ENCODE measurements at places on chromosomes 3 and 15.

DNA sequence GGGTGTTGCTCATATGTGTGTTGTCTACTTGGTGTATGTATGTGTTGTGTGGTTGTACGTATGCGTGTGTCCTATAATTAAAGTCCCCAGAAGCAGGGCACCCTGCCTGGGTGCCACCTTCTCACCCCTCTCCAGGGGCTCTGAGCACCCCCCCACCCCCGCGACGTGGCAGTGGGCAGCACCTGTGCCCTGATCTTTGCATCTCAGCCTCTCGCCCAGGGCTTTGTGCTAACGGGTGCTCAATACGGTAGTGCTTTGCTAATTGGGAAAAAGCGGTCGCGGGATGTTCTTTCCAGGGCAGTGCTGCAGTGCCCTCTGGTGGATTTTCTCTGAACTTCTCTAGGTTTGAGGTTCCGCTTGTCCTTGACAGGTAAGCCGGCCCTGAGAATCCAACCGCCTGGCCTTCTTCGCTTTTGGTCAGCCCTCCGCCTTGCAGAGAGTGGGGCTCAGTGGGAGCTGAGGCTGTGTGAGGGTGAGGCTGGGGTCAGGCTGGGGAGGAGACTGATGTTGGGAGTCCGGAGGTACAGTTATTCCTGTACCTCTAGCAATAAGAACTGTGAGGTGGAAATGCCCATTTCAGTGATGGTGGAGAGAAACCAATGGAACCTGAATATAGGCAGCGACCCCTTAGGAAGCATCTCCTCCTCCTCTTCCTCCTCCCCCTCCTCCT is 17.6 kb upstream of the EPHB3 start:
- peak; percentile 78 for DNase-seq

DNA sequence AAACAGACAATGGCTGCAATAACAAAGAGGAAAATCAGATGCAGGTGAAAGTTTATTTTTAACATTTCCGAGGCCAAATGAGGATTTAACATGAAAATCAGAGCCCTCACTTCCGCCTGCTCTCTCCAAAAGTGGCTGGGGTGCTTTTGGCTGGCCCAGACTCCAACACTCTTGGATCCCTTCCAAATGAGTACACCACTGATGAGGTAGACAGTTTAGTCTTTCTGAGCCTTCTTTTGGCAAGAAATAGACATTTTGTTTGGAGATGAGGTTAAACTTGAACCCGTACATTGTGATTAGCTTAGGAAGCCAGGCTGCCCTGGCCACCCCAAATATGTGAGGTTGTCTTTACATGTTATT is 51.0 kb upstream of the TRA2B start:
- no peak for DNase-seq

GRCh38 chr3:64575211-64575844 is 112.5 kb downstream of the ADAMTS9 start:
- DNase-seq = no peak

DNA sequence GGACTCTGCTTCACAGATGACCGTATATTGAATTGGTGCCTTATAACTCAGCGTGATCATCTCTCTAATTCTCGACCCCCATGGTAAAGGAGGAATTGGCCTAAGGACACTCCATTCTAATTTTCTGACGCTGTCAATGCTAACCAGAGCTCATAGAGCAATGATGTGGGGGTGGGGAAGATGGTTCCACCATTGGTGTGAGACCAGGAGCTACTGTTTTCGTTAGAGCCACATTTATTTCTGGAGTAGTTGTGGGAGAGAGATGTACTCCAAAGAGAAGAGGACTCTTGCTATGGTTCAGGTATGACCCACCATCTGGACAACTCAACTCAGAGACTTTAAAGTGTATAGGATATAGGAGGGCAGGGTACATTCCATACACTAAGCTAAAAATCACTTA is 16.3 kb downstream of the ZBTB38 start:
- DNase-seq = no peak

- DNase-seq = no peak
Observed at GRCh38 chr15:77545058-77545457, 87.7 kb downstream of the LINGO1 start.

GRCh38 chr15:36506733-36507356 is 72.6 kb upstream of the CDIN1 start:
- DNase-seq = no peak

DNA sequence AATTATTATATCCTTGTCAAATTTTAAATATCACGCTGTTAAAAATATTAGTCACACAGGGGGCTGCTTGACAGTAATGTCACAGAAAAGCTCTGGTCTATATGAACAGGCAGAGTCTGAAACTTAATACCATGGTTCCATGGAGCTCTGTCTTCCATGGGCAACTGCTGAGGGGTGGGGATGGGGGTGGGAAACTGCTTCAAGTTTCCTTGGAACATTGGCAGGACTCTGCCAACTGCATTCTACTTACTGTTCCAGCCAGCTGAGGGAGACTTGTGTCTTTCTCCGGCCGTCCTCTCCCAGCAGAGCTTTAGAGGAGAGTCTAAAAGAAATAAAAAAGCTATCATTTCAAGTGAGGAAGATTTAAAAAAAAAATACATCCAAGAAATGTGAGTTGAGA is 348.7 kb downstream of the ZIC1 start:
- DNase-seq = no peak

GRCh38 chr3:19446687-19447086 is 298.4 kb downstream of the KCNH8 start:
- no peak for DNase-seq

GRCh38 chr15:73784291-73784690 is 31.1 kb upstream of the INSYN1 start:
- DNase-seq = no peak

- DNase-seq = peak; percentile 54
Observed at GRCh38 chr3:47163169-47164006, 525 bp downstream of the SETD2 start.

DNA sequence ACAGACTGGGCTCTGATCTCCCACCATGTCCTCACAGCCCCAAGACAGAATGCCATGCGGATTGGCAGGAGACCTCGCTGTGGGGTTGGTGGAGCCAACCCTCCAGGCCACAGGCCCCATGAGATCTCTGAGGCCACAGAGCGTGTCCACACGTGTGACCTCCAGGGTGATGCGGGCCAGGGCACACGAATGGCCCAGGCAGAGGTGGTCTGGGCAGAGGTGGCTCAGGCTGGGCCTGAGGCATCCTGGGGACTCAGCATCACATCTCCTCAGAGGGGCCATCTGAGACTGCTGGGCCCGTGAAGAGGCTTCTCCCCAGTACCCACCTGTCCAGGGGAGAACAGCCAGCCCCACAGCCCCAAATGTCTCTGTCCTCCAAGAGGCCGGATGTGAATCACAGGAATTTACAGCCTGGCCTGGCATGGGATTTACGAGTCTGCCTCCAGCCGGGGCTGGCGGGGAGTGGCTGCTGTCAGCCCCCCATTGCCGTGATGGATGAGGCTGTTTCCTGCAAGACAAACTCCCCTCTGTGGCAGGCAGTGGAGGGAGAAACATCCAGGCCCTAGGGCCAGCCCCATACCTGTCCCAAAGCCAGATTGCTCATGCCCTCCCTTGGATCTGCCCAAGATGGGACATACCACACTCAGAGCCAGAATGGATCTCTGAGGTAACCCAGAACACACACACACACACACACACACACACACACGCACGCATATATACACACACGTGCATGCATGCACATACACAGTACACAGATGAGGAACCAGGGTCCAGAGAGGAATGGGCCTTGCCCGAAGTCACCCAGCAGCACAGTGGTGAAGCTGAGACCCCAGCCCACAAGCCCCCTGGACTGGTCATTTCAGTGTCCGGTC is 208.3 kb downstream of the TBC1D2B start:
- DNase-seq = no peak

DNA sequence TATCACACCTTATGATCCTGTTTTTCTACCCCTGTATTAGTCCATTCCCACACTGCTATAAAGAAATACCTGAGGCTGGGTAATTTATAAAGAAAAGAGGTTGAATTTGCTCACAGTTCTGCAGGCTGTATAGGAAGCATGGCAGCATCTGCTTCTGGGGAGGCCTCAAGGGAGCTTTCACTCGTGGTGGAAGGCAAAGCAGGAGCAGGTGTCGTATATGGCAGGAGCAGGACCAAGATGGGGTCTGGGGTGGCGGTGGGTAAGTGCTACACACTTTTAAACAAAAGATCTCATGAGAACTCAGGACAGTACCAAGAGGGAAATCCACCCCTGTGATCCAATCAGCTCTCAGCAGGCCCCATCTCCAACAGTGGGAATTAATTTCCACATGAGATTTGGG is 15.4 kb upstream of the SCAP start:
- DNase-seq = no peak

- DNase-seq = no peak
Observed at GRCh38 chr3:80408030-80408721, 640.4 kb upstream of the ROBO1 start.

- DNase-seq = no peak
Observed at GRCh38 chr3:143885780-143886427, 37.6 kb upstream of the SLC9A9 start.

DNA sequence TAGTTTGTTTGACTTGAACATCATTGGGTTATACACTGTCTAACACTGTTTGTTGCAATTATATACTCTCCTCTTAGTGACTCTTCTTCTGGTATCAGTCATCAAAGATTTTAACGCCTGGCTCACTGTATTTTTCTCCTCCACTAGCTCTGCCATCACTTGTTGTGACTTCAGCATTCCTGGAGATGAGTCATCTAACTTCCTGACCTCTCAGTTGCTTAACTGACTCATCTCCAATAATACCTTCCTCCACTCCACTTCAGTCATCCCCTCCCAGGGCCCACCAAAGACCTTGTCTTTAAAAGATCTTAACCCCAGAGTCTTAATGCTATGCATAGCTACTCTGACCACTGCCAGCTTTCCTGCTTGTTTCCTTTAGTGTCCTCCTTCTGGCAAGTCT is 28.6 kb upstream of the CLSTN2 start:
- DNase-seq = no peak

DNA sequence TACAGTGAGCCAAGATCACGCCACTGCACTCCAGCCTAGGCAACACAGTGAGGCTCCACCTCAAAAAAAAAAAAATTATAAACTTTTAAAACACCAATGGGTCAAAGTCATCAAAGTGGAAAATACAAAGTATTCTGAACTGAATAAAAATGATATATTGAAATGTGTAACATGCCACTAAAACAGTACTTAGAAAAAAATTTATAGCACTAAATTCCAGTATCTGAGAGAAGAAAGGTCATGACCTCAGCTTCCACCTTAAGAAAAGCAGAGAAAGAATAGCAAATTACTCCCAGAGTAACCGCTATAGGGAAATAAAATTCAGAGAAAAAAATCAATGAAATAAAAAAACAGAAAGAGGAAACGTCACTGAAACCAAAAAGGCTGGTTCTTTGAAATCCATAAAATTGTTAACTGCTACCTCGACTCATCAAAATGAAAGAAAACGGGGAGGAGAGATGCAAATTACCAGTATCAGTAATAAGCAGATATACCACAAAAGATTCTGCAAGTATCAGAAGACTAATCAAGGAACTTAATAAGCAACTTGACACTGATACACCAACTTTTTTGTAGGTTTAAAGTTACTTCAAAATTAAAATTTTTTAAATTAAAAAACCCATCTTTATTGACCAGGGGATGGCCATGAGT is 20.8 kb downstream of the ATP13A3 start:
- DNase-seq = no peak

- no peak for DNase-seq
Observed at GRCh38 chr3:149366031-149366430, 11.4 kb downstream of the TM4SF1 start.

GRCh38 chr3:194485881-194486539 is 792 bp downstream of the ATP13A3 start:
- DNase-seq = no peak

GRCh38 chr3:82378392-82378791 is 616.9 kb upstream of the GBE1 start:
- DNase-seq = no peak

DNA sequence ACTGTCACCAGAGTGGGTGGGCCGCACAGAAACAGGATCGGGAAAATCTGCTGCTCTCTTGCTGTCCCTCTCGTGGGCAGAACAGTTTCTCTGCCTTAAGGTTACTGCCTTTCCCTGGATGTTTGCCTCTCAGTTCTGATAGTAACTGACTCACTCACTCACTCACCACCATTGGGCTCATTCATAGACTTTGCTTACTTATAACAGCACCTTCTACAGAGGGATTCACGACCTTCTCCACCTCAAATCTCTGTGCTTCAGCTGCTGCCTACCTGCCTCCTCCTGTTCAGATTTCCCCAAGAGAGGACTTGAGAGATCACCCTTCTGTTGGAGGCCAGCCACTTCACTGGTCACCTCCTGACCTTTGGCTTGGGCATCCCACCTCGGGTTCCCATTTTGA is 147.7 kb upstream of the ICE2 start:
- DNase-seq = no peak

DNA sequence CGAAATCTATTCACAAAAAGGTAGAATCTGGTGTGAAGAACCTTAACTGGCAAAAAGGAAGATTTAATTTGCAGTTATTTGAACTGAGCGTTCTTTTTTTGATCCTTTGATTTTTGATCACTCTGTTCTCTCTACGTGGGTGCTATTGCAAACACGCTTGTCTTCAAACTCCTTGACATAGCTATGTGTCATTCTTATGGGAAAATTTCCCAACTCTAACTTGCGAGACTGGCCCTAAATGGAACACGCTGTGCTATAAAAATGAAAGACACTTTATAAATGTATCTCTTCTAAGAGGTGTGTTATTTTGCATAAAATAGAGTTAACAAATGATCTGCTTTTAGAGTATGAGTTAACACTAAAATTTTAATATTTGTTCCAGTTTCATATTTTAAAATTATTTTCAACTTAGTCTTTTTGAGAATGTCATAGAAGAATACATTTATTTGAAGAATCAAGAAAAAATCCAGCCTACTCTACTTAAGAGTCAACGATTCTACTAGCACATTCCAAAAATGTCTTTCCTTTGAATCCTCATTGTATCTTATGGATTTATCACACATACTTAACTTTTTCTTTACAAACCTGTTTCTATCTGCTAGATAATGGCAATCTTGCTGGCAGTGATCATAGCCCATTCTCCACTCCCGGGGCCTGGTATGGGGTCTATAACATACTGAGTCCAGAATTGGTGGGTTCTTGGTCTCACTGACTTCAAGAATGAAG is 610.0 kb upstream of the TBL1XR1 start:
- DNase-seq = no peak

DNA sequence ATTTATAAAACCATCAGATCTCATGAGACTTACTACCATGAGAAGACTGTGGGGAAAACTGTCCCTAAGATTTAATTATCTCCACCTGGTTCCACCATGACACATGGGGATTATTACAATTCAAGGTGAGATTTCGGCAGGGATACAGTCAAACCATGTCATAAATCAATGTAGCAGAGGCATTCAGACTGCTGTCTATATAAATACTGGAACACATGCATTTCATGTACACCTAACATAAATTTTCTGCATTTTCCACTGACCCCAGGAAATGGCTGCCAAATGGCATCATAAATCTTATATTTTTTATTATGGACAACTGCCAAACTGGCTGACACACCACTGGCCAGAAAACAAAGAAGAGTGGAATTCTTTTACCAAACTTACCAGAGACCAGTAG is 755.1 kb upstream of the EPHA6 start:
- DNase-seq = no peak
